GM06990 (cell line): ENCODE measurements at places on chromosomes 13 and 19.

DNA sequence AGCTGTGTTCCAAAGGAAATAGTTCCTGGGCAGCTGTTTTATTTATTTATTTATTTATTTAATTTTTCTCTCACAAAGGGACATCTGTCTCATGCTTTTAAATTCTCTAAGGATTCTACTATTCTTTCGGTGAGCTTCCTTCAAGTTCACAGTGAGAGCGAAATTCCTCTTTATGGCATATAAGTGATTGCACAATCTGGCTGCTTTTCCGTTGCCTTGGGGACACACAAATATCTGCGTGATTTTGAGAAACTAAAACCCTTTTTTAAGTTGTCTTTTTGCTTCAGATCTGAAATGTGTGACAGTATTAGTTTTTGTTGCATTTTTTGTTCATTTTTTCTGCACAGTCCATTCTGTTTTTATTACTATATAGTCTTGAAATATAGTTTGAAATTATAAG lies 19.2 kb downstream of the ZNF486 start:
- DNase-seq, result no peak

DNA sequence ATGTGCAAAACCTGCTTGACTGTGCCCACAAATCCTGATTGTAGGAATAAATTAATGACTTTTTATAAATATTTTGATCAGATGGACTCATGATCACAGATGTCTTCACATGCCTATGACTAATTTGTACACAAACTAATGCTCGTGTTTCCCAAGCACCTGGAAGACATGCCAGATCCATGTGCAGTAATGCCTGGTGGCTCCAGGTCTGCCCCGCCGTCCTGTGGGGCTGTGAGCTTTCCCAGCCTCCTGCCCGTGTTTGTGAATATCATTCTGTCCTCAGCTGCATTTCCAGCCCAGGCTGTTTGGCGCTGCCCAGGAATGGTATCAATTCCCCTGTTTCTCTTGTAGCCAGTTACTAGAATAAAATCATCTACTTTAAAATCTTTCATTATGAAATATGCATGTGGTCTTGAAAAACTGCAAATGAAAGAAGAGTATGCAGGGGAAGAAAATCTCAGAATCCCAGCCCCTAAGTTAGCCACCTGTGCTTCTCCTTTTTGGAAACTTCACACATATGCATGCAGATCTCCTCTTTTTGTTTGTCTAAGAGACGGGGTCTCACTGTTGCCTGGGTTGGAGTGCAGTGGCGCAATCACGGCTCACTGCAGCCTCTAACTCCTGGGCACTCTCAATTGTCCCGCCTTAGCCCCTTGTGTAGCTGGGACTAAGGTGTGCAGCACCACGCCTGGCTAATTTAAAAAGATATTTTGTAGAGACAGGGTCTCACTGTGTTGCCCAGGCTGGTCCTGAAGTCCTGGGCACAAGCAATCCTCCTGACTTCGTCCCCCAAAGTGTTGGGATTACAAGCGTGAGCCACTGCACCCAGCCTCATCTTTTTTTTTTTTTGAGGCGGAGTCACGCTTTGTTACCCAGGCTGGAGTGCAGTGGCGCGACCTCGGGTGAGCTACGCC lies 6.2 kb downstream of the RPL28 start:
- no peak for DNase-seq

GRCh38 chr13:33577007-33577406 lies 240.9 kb upstream of the RFC3 start:
- no peak for DNase-seq

GRCh38 chr19:50723069-50723468 lies at the start of gene CLEC11A:
TSS of gene CLEC11A (plus strand) at chr19:50723364. CDS start at chr19:50723526, 162 bp downstream.
- DNase-seq, result no peak

GRCh38 chr19:14093117-14093823 lies 2.7 kb upstream of the SAMD1 start:
- no peak for DNase-seq

GRCh38 chr13:43387880-43388279 lies 364.5 kb downstream of the DNAJC15 start:
- no peak for DNase-seq

GRCh38 chr13:62663767-62664166 lies 1248.1 kb upstream of the PCDH20 start:
- DNase-seq, result no peak

DNA sequence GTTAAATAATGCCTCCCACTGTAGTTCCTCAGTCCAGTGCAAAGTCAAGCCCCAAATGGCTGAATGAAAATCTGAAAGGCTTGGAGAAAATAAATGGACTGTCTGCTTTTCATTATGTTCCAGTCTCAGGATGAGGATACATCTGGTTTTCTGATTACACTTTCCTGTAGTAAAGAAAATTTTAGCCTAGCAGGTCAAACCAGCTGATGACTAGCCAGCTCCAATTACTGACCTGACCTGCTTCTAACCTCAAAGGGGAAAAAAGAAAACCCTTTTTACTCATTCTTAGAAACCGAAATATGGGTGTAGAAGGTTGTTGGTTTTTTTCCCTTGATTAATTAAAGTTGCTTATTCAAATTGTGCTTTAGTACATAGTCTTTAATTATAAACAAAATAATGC lies 418.4 kb downstream of the EFNB2 start:
- DNase-seq, result no peak

GRCh38 chr13:89846926-89847585 lies 1500.4 kb upstream of the MIR17HG start:
- DNase-seq, result no peak

DNA sequence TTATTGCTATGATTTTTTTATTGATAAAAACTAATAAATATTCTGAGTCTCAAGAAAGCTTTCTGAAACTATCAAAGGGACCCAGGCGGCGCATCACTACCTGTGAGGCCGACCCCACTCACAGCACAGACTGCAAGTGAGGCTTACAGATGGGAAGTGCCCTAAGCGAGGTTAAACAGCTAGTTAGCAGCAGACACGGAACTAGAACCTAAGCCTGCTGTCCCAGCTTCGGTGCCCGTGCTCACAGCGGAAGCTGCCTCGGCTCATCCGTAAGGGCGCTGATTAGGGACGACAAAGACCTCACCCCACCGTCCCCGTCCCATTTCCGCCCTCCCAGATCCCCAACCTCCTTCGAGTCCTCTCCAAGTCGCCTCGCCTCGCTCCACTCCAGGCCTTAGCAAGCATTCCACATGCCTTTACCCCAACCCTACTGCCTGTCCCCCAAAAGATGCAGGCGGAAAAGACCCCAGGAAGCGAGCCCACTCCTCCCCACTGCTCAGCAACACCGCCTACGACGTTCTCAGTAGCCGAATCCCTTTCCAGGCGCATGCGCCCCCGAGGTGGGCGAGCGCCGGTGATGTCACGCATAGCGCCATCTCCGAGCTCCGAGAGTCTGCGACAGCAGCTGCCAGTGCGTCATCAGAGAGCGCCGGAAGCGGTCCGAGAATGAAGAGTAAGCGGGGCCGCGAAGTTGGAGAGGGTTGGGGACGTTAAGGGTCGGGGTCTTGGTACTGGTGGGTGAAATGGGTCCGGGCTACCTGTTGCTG lies at the start of gene POP4:
TSS of gene POP4 (plus strand) at position 631 of the 767 bp plus-strand sequence. CDS start at position 667, 36 bp downstream.
- peak; percentile 96 for DNase-seq

DNA sequence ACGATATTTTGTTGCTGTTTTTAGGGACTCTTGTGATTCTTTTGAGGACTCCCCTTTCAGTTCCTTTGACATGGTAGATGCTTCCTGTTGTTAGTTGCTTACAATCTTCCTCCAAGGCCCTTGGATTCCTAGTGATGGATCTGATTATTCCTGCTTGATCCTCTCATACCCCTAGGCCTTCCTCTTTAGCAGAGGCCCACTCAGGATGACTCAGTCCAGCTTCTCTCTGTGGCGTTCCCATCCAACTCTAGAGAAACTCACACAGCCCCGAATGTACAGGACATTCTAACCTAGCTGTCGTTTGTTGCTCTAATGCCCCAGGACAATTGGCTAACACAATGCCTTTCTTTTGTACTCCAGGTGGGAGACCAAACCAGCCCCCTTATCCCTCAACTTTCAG lies 191.4 kb downstream of the POSTN start:
- DNase-seq, result no peak

DNA sequence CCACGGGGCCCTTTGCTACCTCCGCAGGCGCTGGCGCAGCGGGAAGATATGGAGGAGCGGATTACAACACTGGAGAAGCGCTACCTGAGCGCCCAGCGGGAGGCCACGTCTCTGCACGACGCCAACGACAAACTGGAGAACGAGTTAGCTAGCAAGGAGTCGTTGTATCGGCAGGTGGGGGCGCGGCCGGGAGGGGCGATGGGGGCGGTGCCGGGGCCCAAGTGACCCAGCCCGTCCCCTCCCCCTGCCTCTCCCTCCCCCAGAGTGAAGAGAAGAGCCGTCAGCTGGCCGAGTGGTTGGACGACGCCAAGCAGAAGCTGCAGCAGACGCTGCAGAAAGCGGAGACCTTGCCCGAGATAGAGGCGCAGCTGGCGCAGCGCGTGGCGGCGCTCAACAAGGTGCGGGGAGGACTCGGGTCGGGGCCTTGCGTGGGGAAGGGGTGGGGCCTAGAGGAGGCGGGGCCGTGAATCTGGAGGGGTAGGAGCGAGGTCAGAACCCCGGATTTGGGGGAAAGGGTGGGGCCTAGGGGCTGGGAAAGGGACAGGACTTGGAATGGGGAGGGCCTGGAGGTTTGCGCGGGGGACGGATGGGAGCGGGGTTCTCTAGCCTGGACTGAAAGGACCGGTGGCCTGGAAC lies 13.7 kb downstream of the PPFIA3 start:
- no peak for DNase-seq

DNA sequence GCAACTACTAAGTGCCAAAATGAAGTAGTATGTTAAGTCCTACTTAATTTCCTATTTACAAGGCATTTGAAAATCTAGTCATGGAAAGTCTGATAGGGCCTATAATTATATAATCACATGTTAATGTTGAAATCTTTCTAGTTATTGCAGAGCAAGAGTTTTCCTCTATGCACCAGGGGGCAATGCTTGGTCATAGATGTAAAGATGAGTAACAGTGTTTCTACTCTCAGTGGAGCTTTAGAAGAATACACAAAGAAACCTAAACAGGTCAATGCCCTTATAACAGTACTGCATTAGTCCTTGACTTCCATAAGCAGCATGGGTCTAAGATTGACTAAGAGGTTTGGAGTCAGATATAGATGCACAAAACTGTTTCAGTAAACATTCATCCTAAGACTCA lies 218.7 kb downstream of the KCTD12 start:
- no peak for DNase-seq
